ENCODE measurements at places on chromosomes 1 and 21.

DNA sequence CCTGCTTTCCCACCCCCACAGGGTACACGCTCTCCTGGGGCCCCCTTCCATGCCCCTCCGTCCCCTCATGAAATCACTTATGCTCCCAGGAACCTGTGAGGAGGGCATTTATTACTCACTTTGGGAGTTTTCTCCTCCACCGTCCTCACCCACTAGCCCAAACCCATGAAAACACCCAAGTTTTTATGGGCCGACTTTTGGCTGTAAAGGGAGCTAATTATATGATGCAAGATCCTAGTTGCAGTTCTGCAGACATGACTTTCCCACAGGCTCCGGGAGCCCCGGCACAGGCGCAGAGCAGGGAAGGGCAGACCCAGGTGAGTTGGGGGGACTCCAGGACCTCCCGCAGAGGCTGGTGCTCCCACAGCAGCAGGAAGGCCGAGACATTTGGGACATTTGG is 29.7 kb downstream of the EPHA2 start:
- DNase-seq, result no peak

GRCh38 chr1:46616277-46617107 is at the start of gene MOB3C:
MOB3C (minus strand) TSS chr1:46616811; CDS start chr1:46613321, 3,490 bp downstream.
- peak; percentile 80 for DNase-seq

- DNase-seq, result no peak
These were observed 17.6 kb upstream of the VPS45 start for GRCh38 chr1:150049926-150050325.

GRCh38 chr1:108897865-108898720 is 21.3 kb downstream of the GPSM2 start:
- DNase-seq, result peak; percentile 59

DNA sequence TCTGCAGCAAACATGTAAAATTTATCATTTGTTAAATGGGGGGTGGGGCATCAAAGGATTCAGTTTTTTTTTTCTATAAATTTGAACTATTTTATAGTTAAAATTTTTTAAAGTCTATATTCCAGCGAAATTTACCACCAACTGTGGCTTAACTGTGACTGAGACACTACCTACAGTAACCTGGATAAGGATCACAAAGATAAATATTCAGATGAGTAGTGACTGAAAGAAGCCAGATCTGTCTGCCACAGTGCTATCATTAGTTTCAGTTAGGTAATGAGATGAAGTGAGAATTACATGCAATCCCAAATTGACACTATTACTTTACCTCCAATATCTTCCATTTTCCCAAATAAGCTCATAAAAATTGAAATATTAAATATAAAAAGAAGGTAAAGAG is 5.4 kb downstream of the SPATA6 start:
- no peak for DNase-seq

GRCh38 chr1:214553142-214553710 is 1.8 kb upstream of the PTPN14 start:
- DNase-seq, result no peak

DNA sequence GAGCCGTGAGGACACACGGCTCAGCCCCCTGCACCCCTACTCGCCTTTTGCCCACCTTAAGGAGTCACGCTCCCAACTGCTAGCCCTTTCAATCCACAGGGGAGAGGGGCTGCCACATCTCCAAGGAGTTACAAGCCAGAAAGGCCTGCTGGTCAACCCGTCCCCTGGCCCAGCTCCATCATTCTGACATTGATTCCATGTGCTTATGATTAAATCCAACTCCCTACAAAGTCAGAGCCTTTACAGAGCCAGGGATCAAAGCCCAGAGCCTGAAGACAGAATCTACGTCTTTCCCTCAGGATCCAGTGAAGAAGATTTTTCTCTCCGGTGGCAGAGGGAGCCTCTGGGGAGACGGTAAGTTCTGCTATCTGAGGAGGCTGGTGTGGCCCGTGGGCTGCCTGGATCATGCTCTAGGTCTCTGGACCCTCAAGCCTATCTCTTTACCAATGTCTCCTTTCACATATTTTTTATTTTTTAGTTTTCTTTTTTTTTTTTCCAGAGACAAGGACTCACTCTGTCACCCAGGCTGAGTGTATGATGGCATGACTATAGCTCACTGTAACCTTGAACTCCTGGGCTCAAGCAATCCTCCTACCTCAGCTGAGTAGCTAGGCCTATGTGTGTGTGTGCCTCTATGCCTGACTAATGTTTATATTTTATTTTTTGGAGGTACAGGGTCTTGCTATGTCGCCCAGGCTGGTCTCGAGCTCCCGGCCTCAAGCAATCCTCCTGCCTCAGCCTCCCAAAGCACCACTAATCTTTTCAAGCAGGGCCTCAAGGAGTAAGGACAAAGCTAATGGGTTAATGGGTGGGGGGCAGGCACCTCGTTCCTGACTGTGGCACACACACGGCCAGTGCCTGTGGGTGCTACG is 61.3 kb downstream of the SLC66A1 start:
- DNase-seq, result no peak

DNA sequence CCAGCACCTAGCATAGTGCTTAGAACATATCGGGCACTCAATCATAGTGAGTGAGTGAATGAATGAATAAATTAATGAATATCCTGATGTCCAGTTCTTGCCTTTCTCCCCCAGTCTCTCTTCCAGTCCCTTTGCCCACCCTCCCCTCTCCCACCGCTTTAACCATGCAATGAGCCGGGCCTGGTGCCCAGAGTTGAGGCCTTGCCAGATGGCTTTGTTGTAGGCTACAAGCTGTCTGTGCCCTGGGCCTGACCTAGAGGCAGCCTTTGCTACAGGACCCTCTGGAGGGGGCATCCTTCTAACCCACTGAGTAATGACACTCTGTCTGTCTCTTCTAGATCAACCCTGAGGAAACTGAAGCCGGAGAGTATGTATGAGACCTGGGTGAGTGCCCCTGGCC is 6.9 kb downstream of the CASQ1 start:
- DNase-seq, result no peak

DNA sequence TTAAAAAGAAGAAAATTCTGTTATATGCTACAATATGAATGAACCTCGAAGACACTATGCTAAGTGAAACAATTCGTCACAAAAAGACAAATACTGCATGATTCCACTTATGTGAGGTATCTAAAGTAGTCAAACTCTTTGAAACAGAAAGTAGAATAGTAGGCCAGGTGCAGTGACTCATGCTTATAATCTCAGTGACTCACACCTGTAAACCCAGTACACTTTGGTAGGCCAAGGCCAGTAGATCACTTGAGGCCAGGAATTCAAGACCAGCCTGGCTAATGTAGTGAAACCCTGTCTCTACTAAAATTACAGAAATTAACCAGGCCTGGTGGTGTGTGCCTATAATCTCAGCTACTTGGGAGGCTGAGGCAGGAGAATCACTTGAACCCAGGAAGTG is 25.7 kb downstream of the EPHA10 start:
- no peak for DNase-seq

DNA sequence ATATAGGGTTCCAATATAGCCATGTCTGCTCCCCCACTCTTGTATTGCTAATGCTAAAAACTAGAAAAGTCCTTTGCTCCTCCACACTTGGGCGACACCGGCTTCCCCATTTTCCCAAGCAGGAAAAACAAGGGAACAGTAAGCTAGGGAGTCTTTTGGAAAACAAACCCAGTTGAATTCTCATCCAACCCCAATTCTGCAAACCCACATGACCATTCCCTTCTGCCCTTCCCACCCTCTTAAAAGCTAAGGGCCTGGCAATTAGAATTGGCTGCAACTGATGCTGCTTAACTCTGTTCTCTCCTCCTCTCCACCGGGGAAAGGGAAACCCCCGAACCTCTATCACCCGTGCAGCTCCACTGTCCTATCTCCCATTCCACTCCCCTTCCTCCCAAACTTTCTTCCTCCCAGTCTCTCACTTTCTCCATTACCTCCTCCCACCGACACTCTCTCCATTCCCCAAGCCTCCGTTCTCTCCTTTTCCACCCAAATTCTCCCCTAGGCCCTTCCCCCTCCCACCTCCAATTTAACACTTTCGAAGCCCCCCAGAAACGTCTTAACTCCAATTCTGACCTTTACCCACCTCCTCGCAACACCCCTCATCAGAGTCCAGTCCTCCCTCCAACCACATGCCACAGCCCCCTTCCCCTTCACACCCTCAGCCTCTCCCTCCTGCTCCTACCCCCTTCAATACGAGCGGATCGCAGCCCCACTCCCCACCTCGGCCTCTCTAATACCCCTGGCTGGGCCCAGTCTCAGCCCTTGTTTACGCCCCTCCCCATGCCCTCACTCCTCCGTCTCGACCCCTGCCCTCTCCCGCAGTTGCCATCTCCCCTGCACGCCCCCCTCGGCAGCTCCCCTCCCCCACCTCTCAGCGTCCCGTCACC is 701 bp downstream of the DEDD start:
- peak; percentile 43 for DNase-seq

DNA sequence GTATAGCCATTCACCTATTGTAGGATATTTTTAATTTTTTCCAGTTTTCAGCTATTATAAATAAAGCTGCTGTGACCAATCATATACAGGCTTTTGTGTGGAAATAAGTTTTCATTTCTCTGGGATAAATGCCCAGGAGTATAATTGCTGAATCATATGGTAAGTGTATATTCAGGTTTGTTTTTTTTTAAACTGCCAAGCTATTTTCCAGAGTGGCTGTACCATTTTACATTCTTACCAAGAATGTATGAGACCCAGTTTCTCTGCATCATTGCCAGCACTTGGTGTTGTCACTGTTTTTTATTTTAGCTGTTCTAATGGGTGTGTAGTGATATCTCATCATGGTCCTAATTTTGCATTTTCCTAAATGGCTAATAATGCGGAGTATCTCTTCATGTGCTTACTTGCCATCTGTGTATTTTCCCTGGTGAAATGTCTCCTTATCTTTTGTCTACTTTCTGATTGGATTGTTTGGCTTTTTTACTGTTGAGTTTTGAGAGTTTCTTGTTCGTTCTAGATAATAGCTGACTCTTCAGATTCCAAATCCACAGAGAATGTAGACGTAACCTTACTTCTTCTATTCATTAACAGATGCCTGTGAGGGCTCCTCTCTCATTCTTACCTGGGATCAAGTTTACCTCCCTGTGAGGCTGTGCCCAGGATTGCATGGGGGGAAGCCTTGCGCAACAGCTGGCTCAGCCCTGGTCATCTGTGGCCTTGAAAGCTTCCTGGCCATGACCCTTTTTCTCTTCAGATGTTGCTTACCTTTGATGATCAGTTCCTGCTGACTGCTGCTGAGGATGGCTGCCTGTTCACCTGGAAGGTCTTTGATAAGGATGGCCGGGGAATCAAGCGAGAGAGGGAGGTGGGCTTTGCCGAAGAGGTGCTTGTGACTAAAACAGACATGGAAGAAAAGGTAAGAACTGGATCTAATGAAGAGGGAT is 42.6 kb downstream of the CFAP57 start:
- DNase-seq, result peak; percentile 33

DNA sequence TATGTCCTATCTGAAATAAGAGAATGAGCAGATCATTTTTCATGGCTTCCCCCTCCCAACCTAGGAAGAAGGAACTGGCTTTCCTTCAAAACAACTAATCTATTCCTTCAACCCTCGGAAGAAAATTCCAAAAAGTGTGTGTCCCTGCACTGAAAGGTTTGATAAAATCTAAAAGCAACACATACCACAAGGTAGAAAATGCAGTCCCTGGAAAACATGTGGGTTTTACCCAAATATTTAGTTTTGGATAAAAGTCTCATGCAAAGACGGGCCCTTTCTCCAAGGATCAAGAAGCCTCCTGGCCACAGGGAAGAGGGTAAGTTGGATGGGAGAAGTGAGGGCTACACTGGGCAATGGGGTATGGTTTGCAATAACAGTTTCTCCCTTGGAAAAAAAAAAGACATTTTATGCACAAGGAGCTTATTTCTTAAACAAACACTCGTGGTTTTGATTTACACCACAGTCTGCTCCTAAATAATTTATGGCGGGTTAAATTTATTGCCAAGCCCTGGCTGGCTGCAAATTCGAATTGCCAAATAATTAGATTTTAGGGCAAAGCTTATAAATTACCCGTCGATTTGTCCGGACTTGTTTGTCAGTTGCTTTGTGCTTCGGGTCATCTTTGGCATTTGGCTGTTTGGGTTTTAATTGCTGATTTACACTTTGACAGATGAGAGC is 28.9 kb downstream of the ERI3 start:
- DNase-seq, result peak; percentile 3

GRCh38 chr1:18893120-18893519 is 9.2 kb downstream of the ALDH4A1 start:
- no peak for DNase-seq

GRCh38 chr1:2981388-2981787 is 39.9 kb upstream of the ACTRT2 start:
- DNase-seq, result no peak

DNA sequence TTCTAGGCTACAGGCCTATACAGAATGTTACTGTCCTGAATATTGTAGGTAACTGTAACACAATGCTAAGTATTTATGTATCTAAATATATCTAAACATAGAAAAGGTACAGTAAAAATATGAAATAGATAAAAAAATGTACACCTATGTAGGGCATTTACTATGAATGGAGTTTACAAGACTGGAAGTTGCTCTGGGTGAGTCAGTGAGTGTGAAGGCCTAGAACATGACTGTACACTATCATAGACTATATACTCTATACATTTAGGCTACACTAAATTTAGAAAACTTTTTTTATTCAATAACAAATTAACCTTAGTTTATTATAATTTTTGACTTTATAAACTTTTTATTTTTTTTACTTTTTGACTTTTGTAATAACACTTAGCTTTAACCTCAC is 136.9 kb downstream of the DUSP10 start:
- DNase-seq, result no peak

- peak; percentile 18 for DNase-seq
These were observed 12.0 kb upstream of the FCAMR start for GRCh38 chr1:206982216-206982615.

GRCh38 chr1:18422076-18422777 is 58.5 kb upstream of the KLHDC7A start:
- no peak for DNase-seq

- peak; percentile 31 for DNase-seq
These were observed 14.0 kb downstream of the ATP5PO start for GRCh38 chr21:33901412-33902288.

DNA sequence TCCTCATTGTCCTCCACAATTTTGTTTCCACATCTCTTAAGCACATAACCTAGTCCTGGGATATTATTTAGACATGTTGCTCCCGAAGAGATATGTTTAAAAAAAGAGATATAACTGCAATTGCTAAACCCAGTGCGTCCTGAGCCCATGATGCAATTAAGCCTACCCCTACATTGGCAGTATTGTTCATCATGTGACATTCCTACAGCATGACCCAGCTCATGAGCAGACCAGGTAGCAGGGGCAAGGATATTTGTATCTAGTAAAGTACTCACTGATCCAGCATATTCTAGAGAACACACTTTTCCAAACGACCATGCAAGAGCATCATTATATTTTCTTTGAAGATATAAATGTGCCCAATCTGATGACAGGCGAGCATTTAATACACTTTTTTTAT is 1.2 kb downstream of the ADAM30 start:
- DNase-seq, result no peak

GRCh38 chr1:6133146-6133895 is 46.8 kb downstream of the CHD5 start:
- no peak for DNase-seq

DNA sequence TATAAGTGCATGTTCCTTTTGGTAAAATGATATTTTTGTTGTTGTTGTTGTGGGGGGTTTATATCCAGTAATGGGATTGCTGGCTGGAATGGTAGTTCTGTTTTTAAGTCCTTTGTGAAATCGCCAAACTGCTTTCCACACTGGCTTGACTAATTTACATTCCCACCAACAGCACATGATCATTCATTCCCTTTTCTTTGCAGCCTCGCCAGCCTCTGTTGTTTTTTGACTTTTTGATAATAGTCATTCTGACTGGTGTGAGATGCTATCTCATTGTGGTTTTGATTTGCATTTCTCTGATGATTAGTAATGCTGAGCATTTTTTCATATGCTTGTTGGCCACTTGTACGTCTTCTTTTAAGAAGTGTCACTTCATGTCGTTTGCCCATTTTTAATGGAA is 188.5 kb upstream of the CHRM3 start:
- DNase-seq, result no peak

All from stromal cell of bone marrow (primary cell).